HT1080 (cell line): ENCODE measurements at places on chromosomes 5 and 9. TPM values are rescaled to one million over a fixed set of nuclear protein-coding genes. Genes with fewer than 3 reads are reported as not detected.

Gene PCDHA9
- total RNA-seq, result not detected in 2 replicates

Gene AQP7
- total RNA-seq, result not detected in 2 replicates

Gene FBP2
- not detected in 2 replicates for total RNA-seq

Gene PCDHB6
- 0.13 and 0.27 TPM in 2 replicates for total RNA-seq

Gene HRCT1
- total RNA-seq, result 2.4 and 3.2 TPM in 2 replicates

Gene CSF2
- not detected in 2 replicates for total RNA-seq

Gene SLC45A2
- not detected in 2 replicates for total RNA-seq

Gene SPATA31E1
- not detected in 2 replicates for total RNA-seq

Gene IFNE
- total RNA-seq, result 0.43 and 0.94 TPM in 2 replicates

Gene GFM2
- 38.8 and 44.5 TPM in 2 replicates for total RNA-seq

Gene OTP
- not detected in 2 replicates for total RNA-seq

Gene OSMR
- 21.9 and 31.2 TPM in 2 replicates for total RNA-seq
